COLO829 (cell line): ENCODE measurements at places on chromosomes 7 and 10.

DNA sequence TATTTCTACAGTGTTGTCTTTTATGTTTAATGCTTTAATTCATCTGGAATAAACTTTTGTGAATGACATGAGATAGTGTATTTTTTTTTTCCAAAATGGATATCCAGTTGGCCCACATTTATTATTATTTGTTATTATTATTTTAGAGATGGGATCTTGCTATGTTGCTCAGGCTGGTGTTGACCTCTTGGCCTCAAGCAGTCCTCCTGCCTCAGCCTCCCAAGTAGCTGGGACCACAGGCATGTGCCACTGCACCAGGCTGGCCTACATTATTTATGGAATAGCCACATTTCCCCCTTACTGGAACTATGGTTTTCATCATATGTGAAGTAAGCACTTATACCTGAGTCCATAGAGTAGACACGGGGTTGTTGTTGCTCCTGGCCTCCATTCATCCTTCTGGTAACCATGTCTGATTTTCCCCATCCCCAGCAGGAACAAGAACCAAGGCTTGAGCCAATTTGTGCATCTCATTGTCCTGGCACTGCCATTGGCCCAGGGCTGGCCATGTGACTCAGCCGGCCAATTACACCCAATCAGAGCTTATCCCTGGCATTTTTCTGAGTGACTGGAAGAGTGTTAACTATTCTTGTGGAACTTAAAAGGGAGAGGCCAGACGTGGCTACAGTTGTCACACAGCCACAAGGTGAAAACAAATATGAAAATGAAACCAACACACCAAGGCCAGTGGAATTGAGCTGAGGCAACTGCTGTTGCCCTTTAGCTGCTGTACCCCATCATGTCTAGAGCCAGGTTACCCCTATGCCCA is 23.1 kb downstream of the PRF1 start:
- no peak for DNase-seq

GRCh38 chr10:13961097-13961496 is 369.6 kb downstream of the FRMD4A start:
- DNase-seq: no peak

GRCh38 chr7:105982388-105982787 is 19.3 kb downstream of the CDHR3 start:
- no peak for DNase-seq

GRCh38 chr10:7306147-7306546 is 104.7 kb downstream of the SFMBT2 start:
- no peak for DNase-seq

DNA sequence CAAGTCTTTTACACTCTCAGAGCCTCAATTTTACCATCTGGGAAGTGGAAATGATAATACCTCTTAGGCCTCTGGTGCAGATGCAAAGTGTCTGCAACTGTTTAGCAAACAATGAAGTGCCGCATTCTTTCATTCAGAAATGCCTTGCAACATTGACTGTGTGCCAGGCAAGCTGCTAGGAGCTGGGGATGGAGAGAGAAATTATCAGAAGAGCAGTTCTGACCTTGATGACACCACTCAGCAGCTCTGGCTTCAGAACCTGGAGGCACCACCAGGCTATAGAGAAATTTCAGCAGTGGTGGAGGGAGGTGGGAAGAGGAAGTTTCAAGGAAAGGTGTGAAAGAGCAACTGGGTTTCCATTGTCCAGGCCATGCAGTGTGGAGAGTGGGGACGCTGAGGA is 78.1 kb upstream of the HABP2 start:
- DNase-seq: no peak

- no peak for DNase-seq
Observed at GRCh38 chr7:30931161-30931928, 19.7 kb downstream of the AQP1 start.

DNA sequence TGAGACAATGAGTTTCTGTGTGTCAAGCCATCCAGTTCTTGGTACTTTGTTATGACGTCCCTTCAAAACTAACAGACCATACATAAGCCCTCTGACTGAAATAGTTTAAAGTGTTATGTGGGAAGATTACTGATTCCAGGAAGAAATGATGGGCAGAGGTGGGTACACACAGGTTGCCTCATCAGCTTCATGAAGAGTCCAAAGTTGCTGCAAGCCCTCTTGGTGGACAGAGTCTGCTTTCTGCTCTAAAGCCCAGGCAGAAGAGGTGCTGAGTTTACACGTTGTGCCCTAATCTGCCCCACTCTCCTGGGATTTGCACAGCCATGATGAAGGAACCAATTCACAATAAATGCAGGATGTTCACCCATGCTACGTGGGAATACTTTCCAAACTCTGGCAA is 187.4 kb downstream of the PARD3 start:
- DNase-seq: no peak

DNA sequence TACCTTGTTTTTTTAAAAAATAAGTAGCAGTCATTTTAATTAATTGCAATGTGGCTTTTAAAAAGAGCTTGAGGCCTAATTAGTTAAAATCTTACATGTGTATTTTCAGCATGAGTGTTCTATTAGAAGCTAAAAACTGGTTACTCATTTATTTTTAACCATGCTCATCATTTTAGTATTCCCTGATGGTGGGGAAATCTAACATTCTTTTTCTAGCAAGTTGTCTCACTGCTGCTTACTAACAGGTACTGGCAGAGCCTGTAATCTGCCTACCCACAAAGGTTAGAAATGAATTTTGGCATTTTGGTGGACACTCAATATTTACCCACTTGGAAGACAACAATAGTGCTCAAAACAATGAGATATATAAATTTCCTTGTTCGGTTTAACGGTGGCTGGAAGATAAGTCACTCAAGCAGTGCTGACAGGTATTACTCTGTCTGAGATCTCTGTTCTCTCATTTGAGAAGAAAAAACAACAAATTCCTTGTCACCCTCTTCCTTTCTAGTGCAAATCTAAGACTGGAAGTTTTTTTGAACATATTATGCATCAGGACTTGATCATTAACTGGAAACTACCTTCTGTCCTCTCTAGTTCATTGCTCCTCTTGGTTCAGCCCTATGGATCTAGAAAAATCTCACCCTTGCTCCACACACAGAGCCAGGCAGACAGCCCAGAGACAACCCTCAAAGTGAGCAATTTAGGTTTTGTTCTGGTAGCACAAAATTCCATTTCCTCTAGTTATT is 83.3 kb downstream of the VWDE start:
- DNase-seq: no peak

DNA sequence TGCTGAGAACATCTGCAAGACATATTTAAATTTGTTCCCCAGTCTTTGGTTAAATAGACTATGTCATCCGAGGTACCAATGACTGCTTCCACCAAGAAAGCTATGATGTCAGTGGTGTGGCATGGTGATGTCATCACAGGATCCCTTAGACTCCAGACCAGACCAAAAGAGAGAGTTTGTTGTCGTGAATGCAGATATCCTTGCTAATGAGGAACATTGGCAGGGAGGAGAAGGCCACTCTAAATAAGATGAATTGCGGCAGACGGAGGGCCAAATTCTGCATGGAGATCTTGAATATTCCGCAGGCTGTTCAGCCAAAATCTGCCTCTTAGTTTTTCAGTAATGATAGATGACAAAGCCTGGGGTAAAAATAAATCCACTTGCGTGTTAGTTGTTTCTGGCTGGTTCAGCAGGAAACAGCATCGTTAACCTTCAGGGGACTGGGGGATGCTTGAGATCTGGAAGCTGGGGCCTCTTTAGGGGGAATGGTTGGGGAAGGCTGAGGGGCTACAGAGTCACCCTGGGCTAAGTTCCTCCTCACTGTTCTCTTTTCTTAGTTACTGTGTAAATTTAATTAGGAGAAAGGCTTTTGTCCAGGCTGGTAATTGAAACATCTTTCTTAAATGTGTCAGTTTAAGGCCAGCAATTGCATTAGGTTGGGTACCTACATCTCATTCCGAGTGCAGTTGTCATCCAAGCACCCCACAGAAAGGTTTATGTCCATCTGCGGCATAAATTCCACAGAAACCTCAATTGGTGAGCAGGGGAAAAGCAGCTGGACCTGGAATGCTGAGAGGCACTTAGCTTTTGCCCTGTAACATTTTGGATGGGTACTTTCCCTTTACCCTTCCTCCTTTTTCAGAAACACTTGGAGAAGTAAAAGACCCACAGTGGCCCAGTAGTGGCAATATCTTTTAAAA is 11.6 kb upstream of the CAMK1D start:
- no peak for DNase-seq

DNA sequence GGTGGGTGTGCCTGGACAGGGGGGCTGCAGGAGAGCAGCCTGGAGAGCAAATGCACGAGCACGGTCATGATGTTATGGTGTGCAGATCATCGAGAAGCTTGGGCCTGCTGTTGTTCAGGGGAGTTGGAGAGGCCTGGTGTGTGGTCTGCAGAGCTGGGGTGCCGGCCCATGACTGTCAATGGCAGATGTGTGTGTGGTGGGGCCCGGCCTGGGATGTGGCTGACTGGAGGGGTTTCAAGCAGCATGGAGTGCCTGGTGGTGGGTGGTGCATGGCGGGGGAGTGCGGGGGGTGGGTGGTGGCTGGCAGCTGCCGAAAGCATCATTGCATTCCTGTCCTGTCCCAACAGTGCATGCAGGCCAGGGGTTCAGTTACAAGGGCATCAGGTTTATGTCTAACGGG is 122.6 kb downstream of the DOCK1 start:
- no peak for DNase-seq

- peak; percentile 40 for DNase-seq
Observed at GRCh38 chr10:70816220-70816894, 609 bp downstream of the SGPL1 start.

DNA sequence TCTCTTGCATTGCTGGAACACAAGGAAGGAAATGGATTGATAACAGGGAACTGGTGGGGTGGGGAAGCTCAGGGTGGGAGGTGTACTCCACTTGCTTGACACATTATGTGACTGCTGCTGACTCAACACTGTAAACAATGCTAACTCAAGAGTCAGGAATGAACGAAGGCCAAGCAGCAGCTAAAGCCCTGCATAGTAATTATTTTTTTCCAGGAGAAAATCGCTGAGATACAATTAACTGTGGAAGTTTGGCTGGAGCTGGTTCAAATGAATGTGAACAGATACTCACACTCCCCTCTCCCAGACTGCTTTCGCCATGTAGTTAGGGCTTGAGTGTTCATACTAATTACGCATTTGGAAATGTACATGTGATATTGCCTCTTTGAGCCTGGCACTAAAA is 170.9 kb upstream of the AOAH start:
- DNase-seq: no peak

DNA sequence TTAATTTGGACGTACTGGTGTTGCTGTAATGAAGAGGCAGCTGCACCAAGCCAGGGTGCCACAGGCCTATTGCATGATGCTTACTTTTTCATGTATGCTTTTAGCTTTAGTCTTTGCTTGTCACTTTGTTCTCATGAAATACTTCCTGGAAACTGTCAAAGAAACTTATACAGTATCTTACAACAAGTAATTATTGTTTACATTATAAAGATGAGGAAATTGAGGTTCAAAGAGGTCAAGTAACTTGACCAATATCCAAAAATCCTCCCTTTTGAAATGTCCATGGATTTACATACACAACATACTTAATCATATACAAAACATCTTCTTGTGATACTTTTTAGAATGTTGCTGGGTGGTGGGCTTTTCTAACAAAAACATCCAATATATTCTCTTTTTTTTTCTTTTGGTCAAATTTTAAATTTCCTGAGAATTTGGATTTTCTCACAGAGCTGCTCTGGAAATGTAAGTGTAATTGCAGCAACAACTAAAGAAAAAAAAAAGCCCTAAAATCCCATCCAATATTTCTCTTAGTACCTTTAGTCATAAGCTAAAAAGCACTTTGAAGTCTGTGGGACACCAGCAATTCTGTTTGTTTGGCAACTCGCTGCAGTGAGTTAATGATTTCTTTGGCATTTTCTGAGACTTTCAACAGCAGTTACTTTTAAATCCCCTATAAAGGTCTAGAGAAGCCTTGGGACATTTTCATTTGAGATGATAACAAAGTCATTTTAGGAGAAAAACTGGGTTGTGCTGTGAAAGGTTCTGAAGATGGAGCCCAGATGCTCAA is 500.6 kb upstream of the IGFBP3 start:
- no peak for DNase-seq

- DNase-seq: no peak
Observed at GRCh38 chr10:56139405-56139804, 221.7 kb downstream of the ZWINT start.

GRCh38 chr10:130804778-130805634 is 506.5 kb downstream of the TCERG1L start:
- DNase-seq: no peak

DNA sequence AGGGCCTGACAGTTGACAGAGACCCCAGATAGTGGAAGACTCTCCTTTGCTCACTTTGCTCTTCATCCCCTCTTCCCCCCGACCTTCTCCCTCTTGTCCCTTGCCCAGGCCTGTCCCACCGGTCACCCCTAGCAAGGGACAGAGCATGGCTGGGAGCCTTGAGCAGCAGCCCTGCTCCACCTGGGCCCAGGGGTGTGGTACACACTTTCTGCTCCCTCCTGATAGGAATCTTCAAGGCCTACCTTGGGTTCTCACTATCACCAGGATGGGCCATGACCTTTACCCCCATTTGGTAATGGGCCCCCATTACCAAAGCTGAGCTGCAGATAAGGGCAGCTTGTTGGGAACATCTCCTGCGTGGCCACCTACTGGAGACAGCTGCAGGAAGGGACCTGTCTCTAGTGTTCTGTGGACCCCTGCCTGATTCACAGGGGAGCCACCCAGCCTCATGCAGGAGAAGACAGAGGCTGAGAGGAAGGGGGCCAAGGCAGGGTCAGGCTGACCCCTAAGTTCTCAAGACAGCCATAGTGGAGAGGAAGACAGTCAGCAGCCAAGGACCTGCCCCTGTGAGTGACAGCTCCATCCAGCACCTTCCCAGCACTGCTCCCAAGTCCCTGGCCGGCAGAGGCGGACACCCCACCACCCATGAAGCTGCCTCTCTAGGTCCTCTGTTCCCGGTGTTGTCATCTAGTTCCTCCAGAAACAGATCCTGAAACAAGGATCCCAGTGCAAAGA is 913 bp upstream of the NPC1L1 start:
- DNase-seq: no peak

DNA sequence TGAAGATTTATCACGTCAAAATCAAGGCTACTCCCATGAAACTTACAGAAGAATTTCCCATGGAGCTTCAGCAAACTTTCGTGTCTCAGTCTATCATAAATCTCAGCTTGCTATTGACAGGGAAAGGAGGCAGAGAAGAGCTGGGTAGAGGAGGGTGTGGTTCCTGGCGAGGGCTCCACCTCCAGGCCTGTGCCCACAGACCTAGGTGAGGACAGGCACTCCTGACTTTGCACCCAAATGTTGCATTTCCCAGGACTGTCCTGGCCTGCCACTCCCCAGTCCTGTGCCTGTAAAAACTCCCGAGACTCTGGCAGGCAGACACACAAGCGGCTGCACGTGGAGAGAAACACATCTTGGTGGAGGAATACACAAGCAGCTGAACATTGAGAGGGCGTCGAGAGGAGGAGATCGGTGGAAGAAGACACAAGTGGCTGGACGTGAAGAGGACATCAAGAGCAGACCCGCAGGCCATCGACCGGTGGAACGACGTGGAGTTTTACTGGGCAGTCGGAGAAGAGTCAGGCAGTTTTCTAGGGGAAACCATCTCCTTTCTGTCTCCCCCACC is 145.1 kb downstream of the CTNNA3 start:
- DNase-seq: no peak
